ENCODE measurements at places on chromosomes 12 and 14.

- DNase-seq = no peak
Measured at GRCh38 chr12:92047393-92047826, 98.2 kb downstream of the BTG1 start.

GRCh38 chr12:92108651-92109050 lies 37.0 kb downstream of the BTG1 start:
- DNase-seq = no peak

- DNase-seq = no peak
Measured at GRCh38 chr14:23641915-23642588, 5.9 kb downstream of the DHRS2 start.

DNA sequence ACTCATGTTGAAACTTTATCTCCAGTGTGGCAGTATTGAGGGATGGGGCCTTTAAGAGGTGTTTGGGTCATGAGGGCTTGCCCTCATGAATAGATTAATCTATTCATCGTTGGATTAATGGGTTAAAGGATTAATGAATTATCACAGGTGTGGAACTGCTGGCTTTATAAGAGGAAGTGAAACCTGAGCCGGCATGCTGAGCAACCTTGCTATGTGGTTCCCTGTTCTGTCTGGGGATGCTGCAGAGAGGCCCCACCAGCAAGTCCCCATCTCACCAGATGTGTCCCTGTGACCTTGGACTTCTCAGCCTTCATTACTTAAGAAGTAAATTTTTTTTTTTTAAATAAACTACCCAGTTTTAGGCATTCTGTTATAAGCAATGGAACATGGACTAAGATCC lies 109.6 kb downstream of the DYRK2 start:
- DNase-seq = no peak

DNA sequence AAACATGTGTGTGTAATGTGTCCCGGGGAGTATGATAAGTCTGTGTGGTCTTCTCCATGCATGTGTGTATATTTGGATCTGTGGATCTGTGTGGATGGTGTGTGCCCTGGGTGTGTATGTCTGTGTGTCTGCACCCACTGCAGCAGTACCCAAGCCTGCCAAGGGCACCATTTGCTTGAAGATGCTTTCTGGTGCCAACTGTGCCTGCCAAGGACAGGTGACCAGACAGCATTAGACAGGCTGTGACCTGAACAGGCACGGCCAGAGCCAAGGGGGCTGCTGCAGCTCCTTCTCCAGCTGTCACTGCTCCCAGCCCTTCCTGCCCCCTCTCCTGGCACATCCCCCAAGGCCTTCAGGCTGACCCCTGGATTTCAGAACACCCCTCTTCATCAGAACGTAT lies 35.0 kb downstream of the DTX1 start:
- DNase-seq = no peak

DNA sequence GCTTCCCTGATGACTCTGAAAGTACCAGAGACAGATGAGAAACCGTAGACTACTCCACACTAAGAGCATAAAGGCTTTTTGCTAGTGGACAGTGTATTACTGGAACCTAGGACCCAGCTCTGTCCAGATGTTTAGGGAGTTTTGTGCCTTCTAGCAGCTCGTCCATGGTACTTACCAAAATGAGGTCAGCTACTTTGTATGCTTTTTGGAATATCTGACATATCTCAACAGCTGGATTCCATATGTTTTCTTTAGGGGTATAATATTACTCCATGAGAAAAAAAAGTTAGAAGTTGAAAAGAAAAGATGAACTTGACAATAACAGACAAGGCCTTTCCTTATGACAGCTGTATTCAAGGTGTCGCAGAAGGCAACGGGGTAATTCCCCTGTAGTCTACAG lies 32.1 kb upstream of the FRMD6 start:
- no peak for DNase-seq

DNA sequence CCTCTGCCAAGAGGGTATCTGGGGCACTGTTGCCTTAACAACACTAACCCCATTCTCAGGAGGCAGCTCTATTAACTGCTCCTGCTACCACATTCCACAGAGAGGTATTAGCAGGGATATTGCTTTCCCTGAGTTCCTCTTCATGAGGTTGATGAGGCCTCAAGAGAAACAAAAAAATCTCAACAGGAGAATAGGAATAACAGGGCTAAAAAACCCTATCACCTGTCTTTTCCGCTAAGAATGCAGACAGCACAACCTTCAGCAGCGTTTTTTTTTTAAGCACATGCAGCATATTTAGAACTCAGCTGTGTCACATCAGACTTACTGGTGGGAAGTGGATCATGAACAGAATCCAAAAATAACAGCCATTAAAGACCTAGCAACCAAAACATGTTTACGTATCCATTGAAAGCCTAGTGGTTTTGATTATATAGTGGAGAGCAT lies 29.2 kb downstream of the ATF7 start:
- DNase-seq = no peak

DNA sequence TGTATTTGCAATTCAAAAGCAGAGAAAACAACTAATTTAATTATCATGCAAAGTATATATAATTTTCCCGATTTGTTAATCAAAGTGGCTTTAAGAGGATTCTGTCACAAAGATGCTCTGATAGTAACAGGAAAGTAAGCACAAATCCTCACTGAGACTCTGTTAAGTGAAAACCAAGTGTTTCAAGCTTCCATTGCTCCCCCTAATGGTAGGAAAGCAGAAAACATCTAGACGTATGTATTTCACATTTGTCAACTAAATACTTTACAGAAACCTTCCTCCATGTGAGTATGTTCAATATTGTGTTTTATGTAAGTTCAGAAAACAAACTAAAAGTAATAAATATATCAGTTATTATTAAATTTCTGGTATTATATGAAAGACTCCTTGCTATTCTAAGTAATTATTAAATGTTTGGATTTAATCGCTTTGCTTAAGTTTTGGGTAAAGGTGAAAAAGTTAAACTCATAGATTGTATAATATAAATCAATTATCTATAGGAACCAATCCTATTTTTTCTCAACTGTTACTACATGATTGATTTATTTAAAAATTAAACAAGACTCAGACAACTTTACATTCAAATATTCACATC lies 1.5 kb upstream of the NTS start:
- DNase-seq = peak; percentile 86

GRCh38 chr12:101407049-101407435 lies 530 bp downstream of the ARL1 start:
- DNase-seq = no peak

DNA sequence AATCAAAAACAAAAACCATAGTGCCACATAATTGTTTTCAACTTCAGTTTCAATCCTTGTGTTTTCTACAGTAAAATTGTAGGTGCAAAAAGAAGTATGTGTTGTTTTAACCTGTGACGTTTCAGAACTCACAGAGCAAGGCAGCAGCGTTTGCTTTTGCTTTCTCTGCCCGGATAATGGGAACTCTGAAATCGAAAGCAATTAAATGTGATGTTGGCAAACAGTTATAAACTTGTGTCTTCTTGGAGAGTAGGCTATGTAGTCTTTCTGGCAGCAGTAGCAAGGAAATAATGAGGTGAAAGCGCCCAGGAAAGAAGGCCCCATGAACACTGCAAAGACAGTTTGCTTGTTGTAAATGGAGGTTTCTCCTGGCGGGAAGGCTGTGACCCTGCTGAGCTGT lies 39.1 kb downstream of the FNTB start:
- no peak for DNase-seq

- no peak for DNase-seq
Measured at GRCh38 chr12:89645434-89645833, 63.2 kb downstream of the ATP2B1 start.

DNA sequence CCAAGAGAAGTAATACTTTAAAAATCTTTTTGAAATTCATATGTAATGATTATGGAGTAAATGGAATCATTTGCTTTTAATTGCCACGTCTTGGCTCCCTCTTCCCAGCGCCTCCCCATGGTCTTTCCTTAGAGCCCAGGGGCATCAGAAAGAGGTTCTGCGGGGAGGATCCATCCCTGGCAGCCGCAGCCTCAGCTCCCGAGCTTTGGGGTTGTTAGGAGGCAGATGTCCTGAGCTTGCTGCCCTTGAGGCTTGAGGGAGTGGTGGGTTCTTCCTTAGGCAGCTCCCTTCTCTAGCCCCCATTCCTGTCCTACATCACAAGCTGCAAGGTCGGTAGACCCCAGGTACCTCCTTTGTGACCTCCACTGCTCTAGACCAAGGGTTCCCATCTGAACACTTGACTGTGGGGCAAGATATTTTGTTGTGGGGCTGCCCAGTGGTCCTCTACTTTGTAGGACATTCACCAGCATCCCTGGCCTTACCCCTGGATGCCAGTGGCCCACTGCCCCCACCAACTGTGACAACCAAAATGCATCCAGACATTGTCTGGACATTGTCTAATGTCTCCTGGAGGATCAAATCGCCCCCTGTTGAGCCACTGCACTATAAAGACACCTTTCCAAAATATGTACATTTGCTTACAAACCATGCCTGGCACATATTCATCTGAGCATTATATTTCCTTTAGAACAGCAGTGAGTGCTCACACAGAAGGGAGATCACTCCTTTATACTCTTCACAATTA lies 6.3 kb downstream of the PPP2R5C start:
- DNase-seq = no peak

DNA sequence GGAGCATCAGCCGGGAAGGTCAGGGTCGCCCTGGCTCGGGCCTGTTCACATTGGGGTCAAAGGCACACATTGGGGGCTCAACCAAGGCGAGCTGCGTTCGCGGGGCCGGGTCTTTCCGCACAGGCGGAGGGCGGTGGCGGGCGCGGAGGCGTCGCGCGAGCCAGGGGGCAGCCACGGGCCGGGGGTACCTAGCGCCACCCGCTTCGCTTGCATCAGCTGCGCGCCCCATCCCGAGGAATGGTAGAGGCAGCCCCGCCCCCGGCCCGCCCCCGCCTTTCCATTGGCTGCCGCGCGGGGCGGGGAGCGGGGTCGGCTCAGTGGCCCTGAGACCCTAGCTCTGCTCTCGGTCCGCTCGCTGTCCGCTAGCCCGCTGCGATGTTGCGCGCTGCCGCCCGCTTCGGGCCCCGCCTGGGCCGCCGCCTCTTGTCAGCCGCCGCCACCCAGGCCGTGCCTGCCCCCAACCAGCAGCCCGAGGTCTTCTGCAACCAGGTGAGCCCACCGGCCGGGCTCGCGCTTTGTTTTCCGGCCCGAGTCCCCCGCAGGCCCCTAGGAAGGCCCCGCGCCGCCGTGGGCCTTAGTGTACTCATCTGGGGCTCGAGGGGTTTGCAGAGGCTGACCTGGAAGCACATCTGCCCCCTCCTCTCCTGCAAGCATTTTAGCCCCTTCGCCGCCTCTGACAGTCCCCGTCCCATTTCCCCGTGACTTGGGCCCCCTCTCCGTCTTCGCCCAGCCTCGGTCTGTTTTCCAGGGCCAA lies at the start of gene ALDH2:
ALDH2 (plus strand) TSS at position 326 of the 754 bp plus-strand sequence; CDS start at position 376, 50 bp downstream.
- DNase-seq = no peak

DNA sequence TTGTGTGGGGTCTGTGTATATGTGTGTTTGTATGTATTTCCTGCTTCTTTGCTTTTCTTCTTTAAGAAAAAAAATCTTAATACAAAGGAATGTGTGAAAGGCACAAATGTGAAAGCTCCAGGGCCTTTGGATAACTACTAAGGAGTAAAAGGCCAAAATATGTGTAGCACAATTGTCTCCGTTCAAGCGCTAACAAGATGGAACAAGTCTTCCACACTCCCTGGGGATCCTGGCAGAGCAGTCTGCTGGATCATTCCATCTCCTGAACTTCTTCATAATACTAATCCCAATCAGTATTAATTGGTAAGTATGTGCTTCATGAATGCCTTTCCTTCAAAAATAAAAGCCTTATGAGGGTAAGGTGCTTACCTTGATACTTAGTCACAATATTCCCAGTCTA lies 462.5 kb upstream of the TBX3 start:
- DNase-seq = no peak
